ENCODE measurements at places on chromosomes 6 and 20.

DNA sequence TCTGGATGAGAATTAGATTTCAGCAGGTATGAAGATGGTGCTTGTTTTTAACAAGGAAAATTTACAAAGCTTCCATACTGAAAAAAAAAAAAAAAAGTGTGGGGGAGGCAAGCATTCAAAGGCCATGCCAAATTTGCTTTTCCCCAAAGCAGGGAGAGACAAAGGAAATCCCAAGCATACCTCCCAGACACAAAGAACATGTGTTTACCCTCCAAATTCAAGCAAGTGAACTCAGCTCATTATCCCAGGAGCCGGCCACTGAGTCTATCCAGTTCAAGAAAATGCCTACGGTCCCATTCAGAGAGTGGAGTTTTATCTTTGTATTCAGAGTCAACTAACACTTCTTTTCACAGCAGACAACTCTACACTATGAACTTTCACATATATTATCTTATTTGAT is 102.7 kb upstream of the ID4 start:
- DNase-seq = no peak

GRCh38 chr20:63129376-63129965 is 86.5 kb downstream of the YTHDF1 start:
- DNase-seq = no peak

GRCh38 chr6:49565855-49566254 is 15.4 kb downstream of the C6orf141 start:
- no peak for DNase-seq

GRCh38 chr6:79180052-79180451 is 54.4 kb downstream of the HMGN3 start:
- no peak for DNase-seq

- DNase-seq = no peak
Observed at GRCh38 chr20:43508106-43508505, 609 bp downstream of the L3MBTL1 start.

GRCh38 chr6:150634964-150635292 is 35.2 kb downstream of the PLEKHG1 start:
- DNase-seq = no peak

- no peak for DNase-seq
Observed at GRCh38 chr6:156639009-156639721, 138.0 kb upstream of the ARID1B start.

GRCh38 chr6:134821397-134821796 is 128.5 kb downstream of the ALDH8A1 start:
- no peak for DNase-seq

All from NCI-H2171 (cell line).